Choroid plexus epithelial cell (primary cell): ENCODE measurements at places on chromosomes 12 and 14.

DNA sequence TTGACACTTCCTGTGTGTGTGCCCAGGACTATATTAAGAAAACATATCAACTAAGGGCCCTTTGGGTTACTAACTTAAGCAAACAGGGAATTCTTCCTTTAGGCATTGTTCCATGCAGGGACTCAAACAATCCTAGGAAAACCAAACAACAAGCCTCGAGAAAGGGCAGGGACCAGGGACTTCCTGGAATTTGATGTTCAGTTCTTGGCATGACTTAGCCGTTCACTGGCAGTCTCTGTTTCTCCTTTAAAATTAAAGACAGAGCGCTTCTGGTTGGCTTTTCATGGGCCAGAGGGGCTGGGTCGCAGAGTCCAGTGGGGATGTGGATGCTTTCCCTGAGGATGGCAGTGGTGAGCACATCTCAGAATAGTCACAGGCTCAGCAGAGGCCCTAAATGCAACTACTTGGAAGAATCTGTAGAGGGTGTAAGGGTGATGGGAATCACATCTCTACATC, 35.2 kb downstream of the RNFT2 start:
- peak; percentile 17 for DNase-seq

GRCh38 chr12:69936214-69936731, 111.2 kb downstream of the MYRFL start:
- no peak for DNase-seq

DNA sequence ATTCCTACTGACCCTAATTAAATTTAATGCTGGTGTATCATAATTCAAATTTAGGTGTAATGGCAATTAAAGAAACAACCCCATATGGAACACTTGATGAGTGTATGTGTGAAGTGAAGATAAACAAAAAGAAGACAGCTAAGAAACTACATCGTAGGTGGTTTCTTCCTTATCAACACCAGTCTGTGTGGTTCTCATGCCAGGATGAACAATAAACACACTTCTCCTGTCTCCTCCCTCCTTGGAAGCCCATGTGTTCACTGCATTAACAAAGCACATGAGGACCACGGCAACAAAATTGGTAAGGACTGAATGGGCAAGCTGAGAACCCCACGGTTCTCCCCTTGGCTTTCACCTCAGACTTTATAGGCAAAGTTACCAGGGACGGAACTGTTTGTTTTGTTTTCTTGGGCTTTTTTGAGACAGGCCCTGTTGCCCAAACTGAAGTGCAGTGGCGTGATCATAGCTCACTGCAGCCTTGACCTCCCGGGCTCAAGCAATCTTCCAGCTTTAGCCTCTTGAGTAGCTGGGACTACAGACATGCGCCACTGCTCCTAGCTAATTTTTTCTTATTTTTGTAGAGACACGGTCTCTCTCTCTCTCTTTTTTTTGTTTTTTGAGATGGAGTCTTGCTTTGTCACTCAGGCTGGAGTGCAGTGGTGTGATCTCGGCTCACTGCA, 71.0 kb downstream of the TRAFD1 start:
- DNase-seq = no peak

DNA sequence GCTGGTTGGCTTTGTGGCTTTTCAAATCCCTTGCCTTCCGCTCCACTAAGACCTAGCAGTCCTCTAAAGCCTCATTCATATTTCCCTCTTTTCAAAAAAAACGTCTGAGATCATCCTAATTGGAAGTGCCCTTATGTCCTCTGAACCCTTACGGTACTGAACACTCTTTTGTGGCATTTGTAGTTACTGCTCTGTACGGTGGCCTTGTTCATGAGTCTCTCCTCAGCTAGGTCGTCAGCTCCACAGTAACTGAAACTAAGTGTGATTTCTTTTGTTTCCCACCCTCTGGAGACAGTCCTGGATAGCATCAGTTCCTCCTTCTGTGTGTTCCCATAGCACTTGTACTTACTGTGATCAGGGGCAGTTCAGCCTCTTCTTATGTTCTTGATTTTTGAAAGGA, 49.7 kb downstream of the DAAM1 start:
- DNase-seq = no peak

GRCh38 chr14:79598339-79598738, 613.0 kb downstream of the DIO2 start:
- peak; percentile 94 for DNase-seq

GRCh38 chr14:67397536-67397935, 14.4 kb downstream of the PLEK2 start:
- no peak for DNase-seq

- DNase-seq = peak; percentile 62
Observed at GRCh38 chr12:68440068-68440581, 108.0 kb upstream of the MDM1 start.

GRCh38 chr12:3646561-3647241, 106.2 kb downstream of the CRACR2A start:
- DNase-seq = peak; percentile 39

DNA sequence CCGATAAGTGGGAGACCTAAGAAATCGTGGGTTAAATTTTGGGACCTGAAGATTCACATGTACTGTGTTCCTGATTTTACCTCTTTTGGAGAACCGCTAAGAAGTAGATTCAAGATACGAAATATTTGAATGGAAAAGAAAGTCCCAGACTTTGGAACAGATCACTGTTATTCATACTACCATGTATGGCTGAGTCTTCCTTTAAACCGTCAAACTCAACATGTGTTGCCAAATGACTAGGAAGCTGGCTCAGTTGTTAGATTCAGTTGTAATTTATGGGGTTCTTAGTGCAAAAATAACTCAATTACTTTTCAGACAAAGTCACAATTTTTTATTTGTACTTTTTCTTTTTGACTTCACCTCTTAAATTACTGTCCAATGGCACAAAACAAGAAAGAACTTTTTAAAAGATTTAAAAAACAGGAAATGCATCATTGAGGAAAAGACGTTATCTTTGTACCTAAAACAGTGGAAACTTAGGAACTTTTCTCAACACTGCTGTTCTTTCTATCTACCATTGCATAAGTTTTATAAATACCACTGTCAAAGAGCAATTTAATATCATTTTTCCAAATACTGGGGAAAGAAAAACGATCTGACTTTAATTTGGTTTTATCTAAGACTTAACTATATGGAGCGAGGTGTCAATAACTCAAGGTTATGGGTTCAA, 15.7 kb downstream of the RERG start:
- DNase-seq = no peak

- no peak for DNase-seq
Observed at GRCh38 chr14:104794993-104795780, at the start of gene AKT1. Gene AKT1 (minus strand): TSS chr14:104795748. CDS start chr14:104792643, 3,105 bp downstream.

GRCh38 chr12:1533602-1534304, 60.6 kb downstream of the FBXL14 start:
- peak; percentile 30 for DNase-seq

DNA sequence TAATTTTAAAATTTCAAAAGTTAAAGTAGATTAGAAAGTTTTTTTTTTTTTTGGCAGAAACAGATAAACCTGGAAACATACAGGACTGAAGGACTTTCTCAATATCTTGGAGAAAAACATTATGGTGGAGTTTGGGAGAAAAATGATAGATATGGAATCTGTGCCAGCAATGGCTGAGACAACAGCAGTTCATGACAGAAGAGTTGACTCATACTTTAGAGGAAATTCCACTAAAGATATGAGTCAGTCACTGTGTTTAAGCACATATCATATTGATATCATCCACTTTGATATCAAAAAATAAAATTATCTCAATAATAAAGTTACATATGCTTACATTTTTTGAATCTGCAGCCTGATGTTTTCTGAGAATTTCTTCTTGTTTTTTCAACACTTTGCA, 193.9 kb upstream of the OR4E1 start:
- peak; percentile 60 for DNase-seq

- DNase-seq = no peak
Observed at GRCh38 chr12:64203036-64203435, 19.1 kb downstream of the KICS2 start.

DNA sequence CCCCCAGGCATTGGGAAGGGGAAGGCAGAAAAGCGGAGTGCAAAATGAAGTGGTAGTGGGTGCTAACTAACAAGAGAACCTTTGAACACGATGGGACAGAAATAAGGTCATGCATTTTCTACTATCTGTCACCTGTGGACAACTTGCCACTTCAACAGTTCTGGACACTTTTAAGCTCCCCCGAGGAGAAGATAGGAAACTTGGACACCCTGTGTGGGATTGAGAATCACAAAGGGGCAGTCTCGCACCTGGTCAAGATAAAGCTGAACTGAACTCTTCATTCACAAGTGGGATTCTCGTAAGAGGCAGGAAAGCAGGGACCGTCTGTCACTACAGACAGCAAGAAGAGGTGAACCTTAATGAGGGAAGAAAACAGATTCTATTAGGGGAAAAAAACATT, 51.6 kb downstream of the EIF2S3B start:
- no peak for DNase-seq

- DNase-seq = no peak
Observed at GRCh38 chr12:67468549-67469245, 179.8 kb upstream of the DYRK2 start.

DNA sequence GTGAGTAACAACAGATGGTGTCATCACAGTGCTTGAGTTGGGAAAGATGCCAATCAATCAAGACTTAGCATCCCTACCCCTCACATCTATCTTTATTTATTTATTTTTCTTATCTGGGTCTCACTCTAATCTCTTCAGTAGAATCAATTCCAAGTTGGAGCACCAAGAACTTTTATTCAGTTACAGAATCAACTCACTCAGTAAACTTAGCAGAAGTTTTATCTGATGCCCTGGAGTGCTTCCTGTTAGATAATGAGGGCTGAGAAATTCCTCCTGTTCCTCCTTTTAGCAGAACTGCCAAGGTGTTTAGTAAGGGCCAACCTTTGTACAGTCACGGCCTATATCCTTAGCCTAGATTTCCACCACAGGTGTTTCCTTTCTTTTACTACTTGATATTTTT, 11.3 kb upstream of the SLC5A8 start:
- DNase-seq = no peak

DNA sequence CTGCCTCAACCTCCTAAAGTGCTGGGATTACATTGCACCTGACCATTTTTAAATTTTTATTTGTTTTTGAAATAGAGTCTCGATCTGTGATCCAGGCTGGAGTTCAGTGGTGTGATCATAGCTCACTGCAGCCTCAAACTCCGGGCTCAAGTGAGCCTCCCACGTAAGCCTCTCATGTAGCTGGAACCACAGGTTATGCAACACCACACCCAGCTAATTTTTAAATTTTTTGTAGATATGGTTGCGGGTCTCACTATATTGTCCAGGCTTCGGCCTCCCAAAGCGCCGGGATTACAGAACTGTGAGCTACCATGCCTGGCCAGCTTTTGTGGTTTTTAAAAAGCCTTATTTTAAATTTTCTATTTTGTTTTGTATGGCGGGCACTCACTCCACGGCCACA, 2.2 kb upstream of the DRAM1 start:
- no peak for DNase-seq

DNA sequence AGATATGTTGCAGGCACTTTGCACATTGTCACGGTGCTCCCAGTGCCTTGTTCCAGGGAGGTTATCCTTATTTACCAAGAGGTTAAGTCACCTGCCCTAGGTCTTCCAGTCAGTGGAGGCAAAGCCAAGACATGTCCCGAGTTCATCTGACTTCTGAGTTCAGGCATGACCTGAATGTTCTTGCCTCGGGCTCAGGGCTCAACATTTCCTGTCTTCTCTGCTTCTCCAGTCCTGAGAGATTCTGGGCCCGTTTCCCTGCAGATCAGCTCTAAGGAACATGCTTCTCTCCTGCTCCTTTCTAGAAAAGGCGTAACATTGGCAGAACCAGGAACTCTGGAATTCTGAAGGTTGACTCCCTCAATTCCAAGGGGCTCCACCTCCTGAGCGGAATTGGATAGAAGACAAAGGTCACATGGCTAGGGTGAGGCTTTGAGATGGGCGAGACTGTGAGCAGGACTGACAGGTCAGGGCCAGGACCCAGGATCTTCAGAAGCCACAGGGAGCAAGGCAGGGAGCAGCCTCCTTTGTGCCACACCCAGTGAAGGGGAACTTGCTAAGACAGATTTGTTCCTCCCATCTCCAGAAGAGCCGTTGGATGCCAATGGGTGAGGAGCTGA, 19.9 kb downstream of the BDKRB2 start:
- DNase-seq = no peak

DNA sequence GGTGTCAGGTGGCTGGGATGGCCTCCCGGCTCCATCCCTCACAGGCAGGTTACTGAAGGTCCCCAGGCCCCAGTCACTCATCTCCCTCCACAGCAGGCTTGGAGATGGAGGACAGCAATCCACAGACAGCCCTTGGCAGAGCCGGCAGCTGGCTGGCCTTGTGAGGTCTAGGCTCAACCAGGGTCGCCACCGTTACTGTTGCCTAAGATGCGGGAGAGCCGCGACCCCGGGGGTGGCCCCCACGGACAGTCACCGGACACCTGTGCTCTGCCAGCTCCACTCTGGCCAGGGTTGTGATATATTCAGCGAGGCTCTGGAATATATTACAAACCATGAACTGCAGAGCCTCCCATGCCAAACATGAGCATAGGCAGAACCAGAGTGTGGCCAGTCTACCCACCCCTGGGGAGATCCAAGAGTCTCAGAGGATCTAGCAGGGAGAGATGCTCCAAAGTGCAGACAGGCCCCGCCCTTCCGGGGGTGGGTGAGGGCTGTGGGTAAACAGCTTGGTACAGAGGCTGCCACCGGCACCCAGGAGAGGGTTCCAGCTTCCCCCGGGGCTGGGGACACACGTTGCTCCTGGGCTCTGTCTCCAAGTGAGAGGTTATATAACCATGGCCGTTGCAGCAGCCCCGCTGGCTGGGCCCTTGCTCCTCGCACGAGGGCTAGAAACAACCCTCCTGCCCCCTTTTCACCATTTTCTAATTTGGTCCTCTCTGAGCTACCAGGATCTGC, 55.9 kb upstream of the DIO3 start:
- no peak for DNase-seq

GRCh38 chr12:92030618-92031017, 115.0 kb downstream of the BTG1 start:
- peak; percentile 95 for DNase-seq

DNA sequence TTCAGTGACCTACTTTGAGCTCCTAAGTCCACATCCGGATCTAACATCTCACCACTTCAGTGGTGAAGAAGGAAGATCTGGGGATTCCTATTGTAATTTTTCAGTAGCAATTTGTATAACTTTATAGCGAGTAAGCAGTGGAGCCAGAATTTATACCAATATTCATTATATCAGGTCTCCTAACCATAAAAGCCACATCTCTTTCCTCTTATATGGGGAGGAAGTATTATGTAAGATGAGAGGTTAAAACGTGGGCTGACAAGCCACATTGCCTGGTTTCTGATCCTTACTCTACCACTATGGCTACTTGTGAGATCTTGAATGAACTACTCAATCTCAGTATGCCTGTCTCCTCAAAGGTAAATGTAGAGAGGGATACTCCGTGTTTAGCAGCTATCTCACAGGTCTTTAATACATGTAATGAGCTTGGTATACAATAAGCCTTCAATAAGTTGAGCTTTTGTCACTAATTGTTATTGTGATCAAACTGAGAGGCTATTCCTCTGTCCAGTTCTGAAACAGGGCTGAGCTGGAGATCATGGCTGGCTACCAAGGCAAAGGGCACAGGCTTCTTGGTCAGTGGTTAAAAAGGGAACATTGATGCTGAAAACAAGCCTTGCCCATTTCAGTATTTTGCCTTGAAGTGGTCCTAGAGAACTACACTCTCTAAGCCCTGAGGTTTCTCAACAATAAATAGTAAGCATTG, 3.3 kb upstream of the TMEM117 start:
- DNase-seq = no peak
